HFFc6 (cell line): ENCODE measurements at places on chromosomes 12 and 14.
A peak's percentile ranks its signal among the peaks of the same experiment; 100 is the strongest.

DNA sequence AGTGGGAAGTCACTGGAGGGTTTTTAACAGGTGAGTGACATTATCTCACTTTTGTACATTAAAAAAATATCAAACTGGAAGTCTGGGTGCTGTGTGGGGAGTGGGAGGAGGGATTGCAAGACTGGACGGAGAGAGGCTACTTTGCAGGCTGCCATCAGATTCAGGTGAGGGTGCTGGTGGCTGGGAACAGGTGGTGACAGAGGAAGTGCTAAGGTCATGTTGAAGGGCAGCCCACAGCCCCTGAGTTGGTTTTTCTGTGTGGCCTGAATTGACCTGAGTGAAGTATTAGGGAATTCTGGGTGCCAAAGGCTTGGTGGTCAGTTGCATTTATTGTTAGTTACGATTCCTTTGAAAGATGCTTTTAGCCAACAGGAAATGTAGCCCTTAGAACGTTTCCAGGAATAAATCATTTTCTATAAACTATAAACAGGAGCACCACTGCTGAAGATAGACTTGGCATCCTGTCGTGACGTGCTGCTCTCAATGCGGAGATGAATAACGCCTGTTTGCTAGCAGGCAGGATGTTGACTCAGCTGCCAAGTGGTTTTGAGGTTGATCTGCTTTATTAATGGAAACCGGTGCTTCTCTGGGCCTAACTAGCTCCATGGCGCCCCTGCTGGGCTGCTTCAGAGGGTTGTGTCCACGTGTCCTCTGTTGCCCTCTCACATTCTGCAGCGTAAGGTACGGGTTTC lies 707.5 kb upstream of the TMEM132C start:
- DNase-seq = peak; percentile 96

DNA sequence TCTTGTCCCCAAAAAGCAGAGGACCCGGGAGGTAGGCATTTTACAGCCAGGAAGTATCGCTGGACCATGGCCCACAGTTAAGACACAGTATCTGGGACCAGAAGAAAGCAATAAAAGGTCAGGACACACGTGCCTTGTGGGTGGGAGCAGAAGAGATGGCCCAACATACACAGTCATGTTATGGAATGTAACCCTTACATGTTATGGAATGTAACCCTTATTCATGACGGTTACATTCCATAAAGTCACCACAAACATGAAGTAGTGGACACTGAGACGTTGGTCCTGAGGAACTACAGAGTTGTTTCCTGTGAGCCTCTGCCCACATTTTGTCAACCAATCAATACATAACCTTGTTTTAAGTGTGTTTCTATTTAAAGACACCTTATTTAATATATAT lies 285.6 kb upstream of the FKBP4 start:
- DNase-seq = no peak

DNA sequence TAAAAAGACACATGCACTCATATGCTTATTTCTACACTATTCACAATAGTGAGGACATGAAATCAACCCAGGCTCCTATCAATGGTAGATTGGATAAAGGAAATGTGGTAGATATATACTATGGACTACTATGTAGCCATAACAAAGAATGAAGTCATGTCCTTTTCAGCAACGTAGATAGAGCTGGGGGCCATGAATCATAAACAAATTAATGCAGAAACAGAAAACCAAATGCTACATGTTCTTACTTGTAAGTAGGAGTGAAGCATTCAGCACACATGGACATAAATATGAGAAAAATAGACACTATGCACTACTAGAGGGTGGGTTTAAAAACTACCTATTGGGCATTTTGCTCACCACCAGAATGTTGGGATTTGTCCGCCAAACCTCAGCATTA lies 278.0 kb upstream of the MIS18BP1 start:
- DNase-seq = no peak

GRCh38 chr12:10661338-10661737 lies 12.5 kb downstream of the STYK1 start:
- peak; percentile 46 for DNase-seq

DNA sequence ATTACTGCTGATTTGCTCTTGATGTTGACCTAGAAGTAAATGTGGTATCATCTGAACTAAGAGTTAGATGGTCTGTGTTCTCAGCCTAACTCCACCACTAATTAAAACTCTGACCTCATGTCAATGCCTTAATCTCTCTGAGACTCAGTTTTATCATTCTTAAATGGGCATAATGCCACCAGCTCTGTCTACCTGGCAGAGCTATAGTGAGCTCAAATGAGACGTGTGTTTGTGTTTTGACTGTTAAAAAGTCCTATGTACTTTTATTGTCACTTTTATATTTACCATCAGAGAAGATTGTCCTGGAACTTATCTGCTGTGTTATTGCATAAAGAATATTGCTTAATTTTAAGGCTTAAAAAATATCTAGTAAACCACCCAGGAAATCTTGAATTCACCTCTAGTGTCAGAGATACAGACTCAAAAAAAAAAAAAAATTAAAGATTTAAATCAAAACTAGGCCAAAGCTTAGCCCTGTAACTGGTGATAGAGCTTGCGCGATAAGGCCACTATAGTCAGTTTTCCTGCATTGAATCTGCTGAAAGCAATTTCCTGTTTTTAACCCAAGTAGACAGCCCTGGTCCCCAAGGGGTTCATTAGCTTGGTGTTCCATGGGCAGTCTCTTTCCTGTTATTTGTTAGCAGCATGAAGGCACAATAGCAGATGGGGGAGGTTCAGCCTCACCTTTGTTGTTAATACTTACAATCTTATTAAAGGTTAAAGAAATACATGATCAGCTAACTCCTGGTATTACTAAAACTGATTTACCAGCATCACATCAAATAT lies 261.8 kb downstream of the ATP23 start:
- no peak for DNase-seq

DNA sequence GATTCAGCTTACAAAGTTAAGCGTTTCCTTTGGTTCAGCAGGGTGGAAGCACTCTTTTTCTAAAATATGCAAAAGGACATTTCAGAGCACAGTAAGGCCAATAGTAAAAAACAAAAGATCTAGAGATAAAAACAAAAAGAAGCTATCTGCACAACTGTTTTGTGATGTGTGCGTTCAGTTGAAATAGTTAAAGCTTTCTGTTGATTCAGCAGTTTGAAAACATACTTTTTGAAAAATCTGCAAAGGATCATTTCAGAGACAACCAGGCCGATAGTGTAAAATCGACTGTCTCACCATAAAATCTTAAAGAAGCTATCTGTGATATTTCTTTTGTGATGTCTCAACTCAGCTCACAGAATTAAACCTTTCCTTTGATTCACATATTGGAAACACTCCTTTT lies 300.0 kb upstream of the ALG10B start:
- no peak for DNase-seq

- DNase-seq = peak; percentile 82
Measured at GRCh38 chr14:100030452-100031153, 34.6 kb upstream of the EVL start.

GRCh38 chr14:100882026-100882967 lies 21.2 kb downstream of the RTL1 start:
- no peak for DNase-seq

DNA sequence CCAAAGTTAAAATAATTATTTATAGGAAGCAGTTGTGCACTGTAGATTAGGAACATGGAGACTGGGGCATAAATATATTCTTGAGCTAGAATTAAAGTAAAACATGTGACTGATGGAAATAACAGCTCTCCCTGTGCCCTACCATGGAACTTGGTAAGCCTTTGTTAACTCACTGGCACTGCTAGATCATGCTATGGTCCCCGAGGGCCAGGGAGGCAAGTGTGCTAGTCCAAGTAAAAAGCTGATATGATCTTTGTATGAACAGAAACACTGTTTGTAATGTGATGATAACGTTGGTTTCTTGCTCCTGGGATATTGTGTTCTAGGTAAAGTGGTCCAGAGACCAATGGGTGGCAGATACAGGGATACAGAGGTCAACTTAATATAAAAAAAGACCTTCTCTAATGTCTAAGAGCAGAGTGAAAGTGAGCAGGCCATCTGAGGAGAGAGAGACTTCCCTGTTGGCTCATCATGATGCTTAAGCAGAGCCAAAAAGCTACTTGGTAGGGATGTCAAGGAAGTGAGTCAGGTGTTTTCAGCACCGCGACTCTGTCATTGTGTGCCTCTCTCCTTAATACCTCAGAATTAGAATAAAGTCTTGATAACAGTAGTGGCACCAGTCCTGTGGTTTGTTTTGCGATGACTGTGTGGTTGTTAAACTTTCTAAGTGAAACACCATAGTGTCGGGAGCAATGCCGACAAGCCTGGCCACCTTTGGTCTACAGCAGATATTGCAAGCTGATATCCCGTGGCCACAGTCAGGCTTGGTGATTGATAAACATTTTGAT lies 27.6 kb downstream of the BICD1 start:
- DNase-seq = peak; percentile 63

DNA sequence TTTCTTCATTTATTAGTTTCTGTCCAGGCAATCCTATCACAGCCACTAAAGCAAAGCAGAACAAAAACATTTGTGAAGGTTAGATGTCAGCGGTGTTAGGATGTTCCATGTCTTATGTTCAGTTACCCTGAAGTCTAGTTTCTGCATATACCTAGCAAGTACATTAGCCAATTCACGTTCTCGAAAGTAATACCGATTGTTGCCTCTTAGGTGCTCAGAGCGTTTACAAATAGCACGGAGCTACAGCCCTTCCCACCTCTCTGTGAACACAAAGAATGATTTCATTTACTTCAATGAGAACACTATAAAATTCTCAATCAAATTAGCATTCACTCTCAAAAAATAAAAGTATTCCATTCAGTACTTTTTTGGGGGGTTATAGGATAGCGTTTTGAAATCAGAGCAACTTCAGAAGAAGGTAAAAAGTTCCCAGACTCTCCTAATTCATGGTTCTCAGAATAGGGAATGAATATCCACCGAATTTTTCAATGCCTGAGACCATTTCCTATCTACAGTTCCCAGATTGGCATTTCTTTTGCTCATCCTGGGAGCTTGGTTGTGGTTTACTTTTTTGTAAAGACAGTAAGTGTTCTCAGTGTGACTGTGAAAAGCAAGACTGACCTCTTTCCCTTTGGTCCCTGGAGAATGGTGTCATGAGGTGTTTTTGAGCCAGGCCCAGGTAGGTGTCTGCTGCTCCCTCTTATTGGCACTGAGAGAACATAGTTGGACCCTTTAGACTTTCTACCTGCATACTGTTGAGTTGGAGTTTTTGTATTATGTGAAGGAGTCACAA lies 488.0 kb upstream of the RGS6 start:
- no peak for DNase-seq

GRCh38 chr12:68977335-68977734 lies 44.4 kb upstream of the CPM start:
- no peak for DNase-seq

- DNase-seq = no peak
Measured at GRCh38 chr14:49056021-49056420, 530.2 kb downstream of the RPS29 start.
